ENCODE measurements at places on chromosomes 12 and 14.
A peak's percentile ranks its signal among the peaks of the same experiment; 100 is the strongest.

DNA sequence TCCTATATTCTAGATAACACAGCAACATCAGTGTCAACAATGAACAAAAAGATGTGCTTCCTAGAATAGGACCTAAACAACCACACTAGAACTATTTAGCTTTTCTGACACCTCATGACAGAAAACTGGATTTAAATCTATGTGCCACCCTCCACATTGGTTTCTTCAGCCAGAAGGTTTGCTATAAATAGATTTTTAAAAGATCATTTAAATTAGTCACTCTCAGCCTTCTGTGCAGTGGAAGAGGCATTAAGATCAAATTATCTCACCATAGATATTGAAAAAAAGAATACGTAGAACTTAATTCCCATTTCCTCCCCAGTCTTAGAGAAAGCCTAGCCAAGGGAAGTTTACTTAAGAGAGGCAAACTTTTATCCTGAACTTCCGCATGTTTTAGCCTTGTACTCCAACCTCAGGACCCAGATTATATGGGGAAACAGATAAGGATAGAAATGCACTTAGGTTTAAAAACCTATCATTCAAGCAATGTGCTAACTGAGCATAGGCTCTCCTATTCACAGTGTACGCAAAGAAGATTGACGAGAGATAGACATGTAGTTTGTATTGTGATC lies 59.6 kb downstream of the NELL2 start:
- no peak for DNase-seq

DNA sequence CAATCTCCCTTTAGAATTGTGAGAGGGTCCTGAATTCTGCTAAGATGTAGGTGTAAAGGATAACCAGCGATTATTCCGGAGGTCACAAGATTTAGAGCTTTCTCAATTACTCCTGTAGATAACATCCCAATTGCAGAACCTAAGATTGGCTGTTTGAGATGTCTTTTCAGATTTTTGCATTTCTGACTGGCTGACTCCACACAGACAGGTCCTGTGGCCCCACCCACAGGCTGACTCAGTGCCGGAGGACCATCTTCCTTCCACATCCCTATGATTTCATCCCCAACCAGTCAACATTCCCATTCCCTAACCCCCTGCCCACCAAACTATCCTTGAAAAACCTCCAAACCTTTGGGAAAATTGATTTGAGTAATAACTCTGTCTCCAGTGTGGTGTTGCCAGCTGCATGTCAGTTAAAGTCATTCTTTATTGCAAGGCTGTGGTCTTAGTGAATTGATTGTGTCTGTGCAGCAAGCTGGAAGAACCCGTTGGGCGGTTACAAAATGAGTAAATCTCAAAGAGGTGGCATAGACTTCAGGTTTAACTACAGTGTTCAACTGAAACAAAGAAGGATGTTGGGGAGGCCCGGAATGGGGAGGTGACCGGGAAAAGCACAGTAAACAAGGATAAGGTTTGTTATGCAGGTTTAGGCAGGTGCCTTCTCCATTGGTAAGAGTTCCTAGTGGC lies 10.6 kb downstream of the FNTB start:
- no peak for DNase-seq

- DNase-seq = no peak
Measured at GRCh38 chr14:51546099-51546498, 105.6 kb upstream of the FRMD6 start.

- DNase-seq = no peak
Measured at GRCh38 chr12:76943008-76943407, 64.2 kb upstream of the CSRP2 start.

- peak; percentile 34 for DNase-seq
Measured at GRCh38 chr12:62438098-62438692, 28.4 kb upstream of the MON2 start.

GRCh38 chr14:52299692-52300278 lies 14.3 kb upstream of the PTGER2 start:
- DNase-seq = no peak

GRCh38 chr12:19912991-19913390 lies 455.3 kb upstream of the PDE3A start:
- no peak for DNase-seq

DNA sequence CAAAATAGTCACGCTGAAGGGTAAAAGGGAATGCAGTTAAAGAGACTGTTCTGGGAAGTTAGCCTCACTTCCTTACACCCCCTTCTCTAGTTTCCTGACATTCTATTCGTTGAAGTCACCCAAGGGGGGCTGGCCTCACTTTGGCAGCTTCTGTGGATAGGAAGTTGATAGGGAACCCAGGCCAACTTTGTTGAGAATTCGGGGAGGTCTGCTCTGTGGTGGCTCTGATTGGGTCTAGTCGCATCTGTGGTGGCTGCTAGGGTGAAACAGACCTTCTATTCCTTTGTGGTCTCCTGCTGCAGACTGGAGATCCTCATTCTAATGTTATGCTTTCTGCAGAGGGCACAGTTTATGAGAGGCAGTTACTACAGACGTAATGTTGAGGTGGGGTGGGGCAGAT lies 28.8 kb upstream of the GZMB start:
- DNase-seq = peak; percentile 58

GRCh38 chr14:55891692-55892091 lies 226.5 kb upstream of the PELI2 start:
- DNase-seq = no peak

Data from CMK (cell line).